WTC11 (cell line): ENCODE measurements at places on chromosomes 1 and 21. TPM values are rescaled to one million over a fixed set of nuclear protein-coding genes. Genes with fewer than 3 reads are reported as not detected.

DNA sequence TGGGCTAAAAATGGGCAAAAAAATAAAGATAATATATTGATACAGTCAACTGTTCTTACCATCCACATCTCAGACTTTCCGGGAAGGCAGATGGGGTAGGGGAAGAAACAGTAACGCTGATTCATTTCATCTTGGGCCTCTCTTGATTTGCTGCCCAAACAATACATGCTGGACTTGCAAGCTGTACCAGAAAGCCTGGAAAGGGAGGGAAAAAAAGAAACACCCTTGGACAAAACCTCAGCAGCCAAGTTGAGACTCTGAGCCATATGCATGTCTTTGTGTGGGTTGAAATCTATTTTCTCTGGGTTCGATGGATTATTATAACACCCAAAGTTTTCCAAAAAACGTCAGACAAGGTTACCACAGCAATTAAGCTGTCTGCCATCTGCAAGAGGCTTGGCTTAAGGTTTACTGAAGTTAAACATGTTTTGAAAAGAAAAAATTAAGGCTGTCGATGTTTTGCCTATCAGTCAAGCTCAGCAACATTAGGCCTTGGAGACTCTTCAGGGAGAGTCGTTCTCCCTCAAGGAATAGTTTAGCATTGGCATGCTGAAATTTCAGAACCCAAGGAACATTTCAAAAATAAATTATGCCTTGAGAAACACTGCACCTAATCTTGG, 71.2 kb downstream of the PSMG1 start:
- DNase-seq: no peak

Gene TLR5
- total RNA-seq: 0.46 to 1.1 TPM (median 0.73 TPM) in 3 replicates

DNA sequence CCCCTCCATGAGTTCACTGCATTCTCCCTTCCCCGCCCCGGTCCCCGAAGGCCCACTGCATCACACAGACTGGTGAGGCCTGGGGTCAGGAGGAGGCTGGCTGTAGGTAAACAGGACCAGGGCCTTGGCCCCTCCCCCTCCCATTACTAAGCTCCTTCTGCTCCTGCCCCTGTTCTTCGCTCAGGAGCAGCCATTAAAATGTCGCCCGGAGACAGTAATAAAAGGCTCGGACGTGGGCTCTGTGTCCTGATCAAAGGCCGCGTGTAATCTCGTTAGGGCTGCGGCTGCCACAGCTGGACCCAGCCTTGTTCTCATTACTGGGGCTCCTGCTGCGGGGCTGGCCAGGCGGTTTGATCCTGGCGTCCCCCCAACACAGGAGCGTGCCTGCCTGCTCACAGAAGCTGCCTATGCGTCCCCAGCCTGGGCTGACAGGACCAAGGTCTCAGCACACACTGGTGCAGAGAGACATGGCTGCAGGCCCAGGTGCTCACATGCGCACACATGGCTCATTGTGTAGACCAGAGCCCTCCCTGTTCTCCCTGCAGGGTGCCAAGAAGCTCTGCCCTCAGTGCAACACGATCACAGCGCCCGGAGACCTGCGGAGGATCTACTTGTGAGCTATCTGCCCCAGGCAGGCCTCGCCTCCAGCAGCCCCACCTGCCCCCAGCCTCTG, 24.0 kb downstream of the TMEM53 start:
- peak; percentile 39 for DNase-seq

Gene TRPM2
- total RNA-seq: 0.64 to 1.4 TPM (median 0.92 TPM) in 3 replicates

GRCh38 chr1:67535474-67535873, 105.3 kb upstream of the SERBP1 start:
- DNase-seq: peak; percentile 80

- DNase-seq: no peak
Observed at GRCh38 chr1:27318596-27318995, 3.4 kb upstream of the TMEM222 start.

Gene PBX1
- total RNA-seq: 97.7 to 102 TPM (median 102 TPM) in 3 replicates

DNA sequence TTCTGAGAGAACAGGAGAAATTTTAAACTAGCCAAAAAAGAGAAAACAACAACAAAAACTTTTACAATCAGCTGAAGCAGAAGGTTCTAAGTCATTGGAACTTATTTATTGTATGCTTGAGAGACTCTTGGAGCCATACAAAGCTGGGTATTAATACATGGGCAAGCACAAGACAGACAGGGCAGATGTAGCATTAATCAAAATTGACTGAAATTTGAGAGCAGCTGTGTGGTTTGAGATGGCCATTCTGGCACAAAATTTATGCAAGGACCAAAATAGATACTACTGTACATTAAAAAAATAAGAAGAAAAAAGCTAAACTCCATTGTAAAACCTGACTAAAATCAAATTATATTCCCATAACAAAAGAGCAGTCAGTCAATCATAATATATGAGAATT, 892.5 kb downstream of the PLA2G4A start:
- no peak for DNase-seq

- DNase-seq: no peak
Observed at GRCh38 chr1:229749992-229750391, 123.9 kb downstream of the URB2 start.

Gene PGM1
- 111 to 146 TPM (median 143 TPM) in 3 replicates for total RNA-seq

DNA sequence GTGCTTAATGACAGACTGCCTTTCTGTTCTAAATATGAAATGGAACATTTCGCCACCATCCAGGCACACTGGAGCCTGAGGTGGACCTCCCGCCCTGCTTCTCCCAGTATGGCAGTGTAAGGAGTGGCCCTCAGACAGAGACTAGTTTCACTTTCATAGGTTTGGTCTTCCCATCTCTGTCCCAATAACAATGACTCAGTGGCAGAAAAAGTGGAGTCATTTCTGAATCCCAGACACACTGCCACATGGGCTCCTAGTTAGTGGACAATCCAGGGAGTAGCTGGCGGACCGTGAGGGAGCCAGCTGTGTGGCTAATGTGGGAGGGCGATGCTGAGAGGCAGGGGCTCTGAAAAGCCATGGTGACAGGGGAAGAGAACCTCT, 95.6 kb upstream of the TSPAN2 start:
- no peak for DNase-seq

DNA sequence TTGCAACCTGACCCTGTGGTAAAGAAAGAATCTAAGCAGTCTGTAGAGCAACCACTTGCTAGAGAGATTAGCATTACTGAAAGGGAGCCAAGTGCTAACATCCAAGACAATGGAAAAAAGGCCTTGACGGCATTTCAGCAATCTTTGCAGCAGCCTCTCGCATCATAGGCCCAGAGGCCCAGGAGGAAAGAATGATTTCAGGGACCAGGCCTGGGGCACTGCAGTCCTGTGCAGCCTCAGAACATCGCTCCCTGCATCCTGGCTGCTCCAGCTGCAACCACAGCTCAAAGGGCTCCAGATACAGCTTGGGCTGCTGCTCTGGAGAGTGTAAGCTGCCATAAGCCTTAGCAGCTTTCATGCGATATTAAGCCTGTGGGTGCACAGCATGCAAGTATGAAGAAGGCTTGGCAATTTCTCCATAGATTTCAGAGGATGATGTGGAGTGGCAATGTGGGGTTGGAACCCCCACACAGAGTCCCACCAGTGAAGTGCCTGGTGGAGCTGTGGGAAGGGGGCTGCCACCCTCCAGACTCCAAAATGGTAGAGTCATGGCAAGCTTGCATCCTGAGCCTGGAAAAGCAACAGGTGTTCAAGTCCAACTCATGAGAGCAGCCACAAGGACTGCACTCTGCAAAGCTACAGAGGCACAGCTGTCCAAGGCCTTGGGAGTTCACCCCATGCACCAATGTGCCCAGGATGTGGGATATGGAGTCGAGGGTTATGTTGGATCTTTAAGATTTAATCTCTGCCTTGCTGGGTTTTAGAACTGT, 110.6 kb upstream of the HMGB4 start:
- DNase-seq: no peak

DNA sequence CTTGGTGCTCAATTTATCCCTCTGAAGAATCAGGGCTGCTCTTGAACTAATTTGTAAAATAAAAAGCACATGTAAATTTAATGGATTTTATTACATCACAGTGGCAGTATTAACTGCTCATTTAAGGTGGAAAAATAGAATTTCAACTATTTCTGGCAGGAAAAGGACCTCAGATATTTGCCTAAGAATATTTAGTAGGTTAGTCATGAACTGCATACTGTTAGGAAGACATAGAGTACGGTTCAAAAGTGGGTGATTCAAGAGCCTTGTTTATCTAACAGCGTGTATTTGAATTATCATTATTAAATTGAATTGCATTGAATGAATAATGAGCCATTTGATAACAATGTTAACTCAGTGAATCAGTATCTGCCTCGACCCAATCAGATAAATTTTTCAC, 248.8 kb upstream of the PBX1 start:
- no peak for DNase-seq

- no peak for DNase-seq
Observed at GRCh38 chr1:151012684-151013471, 4.6 kb downstream of the PRUNE1 start.

Gene FCRL6
- not detected in 3 replicates for total RNA-seq

Gene KRTAP19-3
- not detected in 3 replicates for total RNA-seq

DNA sequence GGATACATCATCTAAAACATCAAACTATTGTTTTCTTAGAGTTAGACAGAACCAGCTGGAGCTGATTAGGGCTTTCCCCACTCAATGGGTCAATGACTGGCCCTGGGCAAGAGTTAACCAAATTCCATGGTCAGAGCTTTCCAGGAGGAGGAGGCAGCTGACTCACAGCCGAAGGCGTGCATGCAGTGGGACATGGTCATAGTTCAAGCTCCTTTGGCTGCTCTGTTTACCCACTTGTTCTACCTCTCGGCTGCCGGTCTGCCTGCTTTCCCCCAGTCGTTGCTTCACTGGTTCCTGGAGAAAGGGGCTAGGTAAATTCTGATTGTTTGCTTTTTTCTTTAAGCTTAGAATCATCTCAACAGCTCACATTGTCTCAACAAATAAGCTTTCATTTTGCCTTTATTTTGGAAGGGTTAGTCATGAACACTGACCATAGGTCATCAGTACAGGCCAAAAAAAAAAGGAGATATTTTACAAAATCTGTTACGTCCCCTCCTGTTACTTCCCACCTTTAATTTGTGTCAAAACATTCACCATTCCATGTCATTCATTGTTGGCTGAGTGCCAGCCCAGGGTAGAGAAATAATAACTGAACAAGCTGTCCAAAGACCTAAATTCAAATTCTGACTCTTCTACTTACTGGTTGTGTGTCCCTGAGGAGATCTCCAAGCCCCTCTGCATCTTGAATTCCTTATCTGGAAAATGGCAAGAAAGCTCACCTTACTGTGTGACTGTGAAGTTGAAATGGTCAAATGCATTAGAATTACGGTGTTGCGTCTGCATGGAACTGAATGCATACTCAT, 12.0 kb downstream of the MAB21L3 start:
- DNase-seq: no peak

Gene YIPF1
- total RNA-seq: 21.9 to 28.6 TPM (median 25.9 TPM) in 3 replicates

DNA sequence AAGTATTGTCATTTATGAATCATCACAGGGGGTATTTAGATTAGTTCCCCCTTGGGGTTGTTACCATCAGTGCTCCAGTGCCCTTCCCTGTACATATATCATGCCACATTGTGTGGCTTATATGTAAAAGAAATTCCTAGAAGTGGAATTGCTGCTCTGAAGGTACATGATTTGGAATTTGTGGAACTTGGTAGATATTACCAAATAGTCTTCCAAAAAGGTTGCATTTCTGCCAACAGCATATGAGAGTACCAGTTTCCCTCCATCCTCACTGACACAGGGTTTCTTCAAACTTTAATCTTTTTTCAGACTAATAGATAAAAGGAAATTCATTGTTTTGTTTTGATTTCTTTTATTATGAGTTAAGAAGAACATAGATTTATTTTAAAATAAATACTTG, 41.3 kb downstream of the AKNAD1 start:
- no peak for DNase-seq

DNA sequence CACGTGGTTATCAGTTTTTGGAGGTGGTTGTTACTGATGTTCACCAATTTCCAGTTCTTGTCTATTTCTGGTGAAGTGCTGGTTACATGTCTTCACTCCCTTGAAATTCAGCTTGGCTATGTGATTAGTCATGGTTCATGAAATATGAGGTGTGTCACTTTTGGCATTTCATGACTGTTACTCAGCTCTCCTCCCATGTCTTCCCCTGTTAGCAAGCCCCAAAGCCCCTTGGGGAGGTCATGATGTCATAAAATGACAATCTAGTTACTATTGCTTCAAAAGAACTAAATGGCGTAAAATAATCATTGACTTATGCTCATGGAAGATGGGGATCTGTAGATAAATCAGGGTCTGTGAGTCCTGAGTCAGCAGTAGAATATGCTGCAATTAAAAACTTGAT, 425.1 kb downstream of the SETD4 start:
- no peak for DNase-seq

DNA sequence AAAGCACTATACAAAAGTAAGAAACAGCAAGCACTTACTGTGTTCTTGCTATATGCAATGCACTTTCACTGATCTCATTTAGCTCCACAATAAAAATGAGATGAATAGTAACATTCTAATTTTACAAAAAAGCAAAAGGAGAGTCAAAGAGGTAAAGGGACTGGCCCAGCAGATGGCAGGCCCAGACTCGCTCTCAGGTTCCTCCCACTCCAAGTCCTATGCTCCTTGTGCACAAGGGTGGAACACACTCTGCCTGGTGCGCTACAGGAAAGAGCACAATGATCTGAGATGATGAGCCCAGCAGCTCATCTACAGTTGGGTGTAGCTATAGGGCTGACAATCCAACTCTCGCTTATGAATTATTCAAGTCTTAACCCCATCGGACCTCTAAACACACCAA, 94.1 kb upstream of the LYST start:
- DNase-seq: no peak

DNA sequence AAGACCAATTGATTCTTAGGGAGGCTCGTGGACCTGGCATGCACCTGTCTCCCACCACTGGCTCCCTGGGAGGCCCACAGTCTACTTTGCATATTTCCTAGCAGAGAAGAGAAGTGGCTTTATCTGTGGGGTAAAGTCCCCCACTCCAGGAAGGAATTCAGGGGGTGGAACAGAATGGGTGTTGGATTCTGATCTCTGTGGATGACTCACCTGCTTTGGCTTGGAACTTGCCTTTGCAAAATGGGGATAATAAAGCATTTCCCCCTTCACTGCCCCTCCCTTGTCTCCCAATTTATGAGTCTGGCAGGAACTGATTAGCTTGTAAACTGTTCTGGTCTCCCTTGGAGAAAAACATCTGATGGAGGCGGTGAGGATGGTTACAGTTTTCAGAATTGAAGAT, 21.2 kb upstream of the OTUD3 start:
- no peak for DNase-seq

GRCh38 chr1:56229186-56229585, 350.2 kb downstream of the PLPP3 start:
- DNase-seq: no peak

Gene TTLL7
- 5.9 to 7.9 TPM (median 7.7 TPM) in 3 replicates for total RNA-seq

DNA sequence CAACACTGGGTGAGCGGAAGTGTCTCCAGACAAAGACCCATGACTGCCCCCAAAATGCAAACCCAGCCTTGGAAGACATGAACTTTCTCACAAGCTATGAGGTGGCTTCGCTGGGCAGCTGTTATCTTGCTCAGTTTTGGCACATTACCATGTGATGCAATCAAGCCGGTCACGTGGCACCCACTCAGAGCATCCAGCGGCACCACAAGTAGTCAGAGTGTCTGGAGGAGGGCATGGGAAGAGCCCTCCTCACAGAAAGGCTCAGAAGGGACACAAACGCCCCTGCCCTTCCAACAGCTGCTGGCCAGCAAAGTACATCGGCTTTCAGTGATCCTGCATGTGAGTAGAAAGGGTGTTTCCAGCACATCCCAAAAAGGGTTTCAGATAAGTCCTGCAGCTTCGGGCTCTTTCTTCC, 145.5 kb upstream of the IRF2BP2 start:
- DNase-seq: no peak
